CD4-positive, alpha-beta memory T cell (primary cell): ENCODE measurements at places on chromosomes 3 and 15. TPM values are rescaled to one million over a fixed set of nuclear protein-coding genes. Genes with fewer than 3 reads are reported as not detected.

DNA sequence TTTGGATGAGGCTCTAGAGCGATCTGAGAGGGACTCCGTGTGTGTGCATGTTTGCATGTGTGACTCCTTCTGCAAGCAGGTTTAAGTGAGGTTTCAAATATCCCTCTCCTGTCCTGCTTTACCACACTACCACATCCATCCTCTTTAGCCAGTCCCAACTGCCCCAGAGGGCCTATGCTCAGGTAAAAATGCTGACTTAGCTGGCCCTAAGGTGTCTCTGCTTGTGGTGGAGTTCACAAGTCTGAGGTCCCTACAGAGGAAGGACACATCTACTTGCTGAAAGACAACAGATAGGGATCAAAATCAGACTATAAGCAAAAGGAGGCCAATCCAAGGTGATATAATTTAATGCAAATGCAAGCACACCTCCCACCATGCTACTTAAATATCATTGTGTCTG lies 87.2 kb downstream of the B3GNT5 start:
- no peak for DNase-seq

DNA sequence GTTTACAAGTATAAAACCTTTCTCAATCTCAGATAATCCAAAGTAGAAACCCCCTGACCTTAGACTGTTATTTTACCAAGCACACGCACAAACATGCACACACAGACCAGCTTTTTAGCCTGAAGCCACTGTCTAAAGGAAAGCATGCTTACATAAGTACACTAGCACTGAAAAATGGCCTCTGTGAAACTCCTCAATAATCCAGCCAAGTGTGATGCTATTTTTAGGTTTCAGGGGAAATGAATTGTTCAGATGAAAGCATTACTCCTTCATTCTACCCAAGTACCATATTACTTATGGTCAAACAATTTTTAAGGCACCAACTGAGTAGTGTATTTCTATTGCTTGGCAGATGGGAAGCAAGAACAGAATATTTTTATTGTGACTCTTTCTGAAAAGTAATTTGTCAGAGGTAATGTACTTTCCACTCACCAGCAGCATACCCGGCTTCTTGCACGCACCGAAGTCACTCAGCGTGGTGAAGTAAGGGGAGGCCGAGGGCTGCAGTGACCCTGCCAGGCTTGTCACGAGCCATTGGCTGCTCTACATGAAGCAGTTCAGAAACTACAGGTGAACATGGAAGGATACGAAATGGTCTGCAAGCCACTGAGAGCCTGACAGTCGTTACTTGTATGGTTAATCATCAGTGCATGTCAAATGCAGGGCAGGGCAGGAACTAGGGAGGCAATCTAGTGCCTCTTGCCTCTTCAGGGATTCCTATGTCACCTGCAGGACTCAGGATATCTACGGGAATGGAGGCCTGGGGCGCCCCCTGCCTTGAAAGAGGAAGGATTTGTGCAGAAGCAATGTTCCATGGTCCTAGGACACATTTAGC lies 106.7 kb downstream of the GABRB3 start:
- no peak for DNase-seq

GRCh38 chr3:143363949-143364348 lies 244.4 kb downstream of the CHST2 start:
- DNase-seq: no peak

DNA sequence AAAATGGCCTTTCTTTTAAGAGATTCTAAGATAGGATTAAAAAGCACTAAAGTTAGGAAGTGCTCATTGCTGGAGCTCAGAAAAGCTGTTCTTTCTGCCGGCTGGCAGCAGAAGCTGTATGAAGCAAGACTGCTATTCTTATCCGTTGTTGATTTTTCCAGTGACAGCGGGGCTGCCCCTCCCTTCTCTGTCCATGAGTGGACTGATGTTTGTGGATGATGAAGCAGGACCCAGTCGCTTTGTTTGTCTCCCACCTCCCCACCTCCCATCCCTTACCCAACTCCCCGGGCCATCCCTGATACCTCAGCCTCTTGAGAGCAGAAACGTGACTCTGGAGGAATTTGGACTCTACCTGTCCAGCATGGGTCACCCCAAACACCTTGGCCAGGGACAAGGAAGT lies 10.3 kb upstream of the MUSTN1 start:
- no peak for DNase-seq

DNA sequence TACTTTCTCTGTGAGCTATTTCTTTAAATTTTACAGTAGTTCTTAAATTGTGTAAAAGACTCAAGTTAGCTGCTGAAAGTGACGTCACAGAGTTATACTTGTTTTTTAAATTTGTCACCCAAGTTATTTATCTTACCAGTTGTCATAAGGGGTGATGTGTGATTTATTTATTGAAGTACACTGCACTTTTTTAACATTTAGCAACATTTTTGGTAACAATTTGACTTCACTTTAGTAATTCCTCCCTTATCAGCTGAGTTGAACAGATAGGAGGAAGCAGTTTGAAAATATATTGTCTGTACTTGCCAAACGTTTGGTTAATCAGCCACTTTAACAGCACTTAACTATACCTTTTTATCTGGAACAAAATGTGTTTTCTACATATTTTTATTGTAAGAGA lies 3.8 kb downstream of the STT3B start:
- DNase-seq: no peak

LOXL1 gene
- total RNA-seq: 2.1 TPM

CLRN1 gene
- not detected for total RNA-seq

PLSCR2 gene
- 0.72 TPM for total RNA-seq

AP3B2 gene
- 0.64 TPM for total RNA-seq
